ENCODE measurements at places on chromosomes 5 and 9.

GRCh38 chr5:142466195-142466971 is 141.6 kb upstream of the SPRY4 start:
- no peak for DNase-seq

DNA sequence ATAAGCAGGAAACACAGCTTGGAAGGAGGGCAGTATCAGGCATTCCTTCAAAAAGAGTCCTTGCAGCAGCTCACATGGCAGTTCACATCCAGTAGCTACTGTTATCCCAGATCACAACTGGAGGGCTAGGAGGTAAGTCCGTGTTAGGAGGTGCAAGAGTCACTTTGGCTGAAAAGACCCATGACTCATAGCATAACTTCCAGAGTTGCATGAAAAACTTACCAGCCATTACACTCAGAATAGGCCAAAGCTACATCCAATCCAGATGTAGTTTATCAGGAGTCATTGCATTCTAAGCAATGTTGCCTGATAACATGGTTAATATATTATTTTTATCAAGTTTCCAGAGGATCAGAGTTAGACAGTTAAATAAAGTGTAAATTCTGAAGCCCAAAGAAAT is 1126.4 kb upstream of the SEMA6A start:
- DNase-seq = no peak

DNA sequence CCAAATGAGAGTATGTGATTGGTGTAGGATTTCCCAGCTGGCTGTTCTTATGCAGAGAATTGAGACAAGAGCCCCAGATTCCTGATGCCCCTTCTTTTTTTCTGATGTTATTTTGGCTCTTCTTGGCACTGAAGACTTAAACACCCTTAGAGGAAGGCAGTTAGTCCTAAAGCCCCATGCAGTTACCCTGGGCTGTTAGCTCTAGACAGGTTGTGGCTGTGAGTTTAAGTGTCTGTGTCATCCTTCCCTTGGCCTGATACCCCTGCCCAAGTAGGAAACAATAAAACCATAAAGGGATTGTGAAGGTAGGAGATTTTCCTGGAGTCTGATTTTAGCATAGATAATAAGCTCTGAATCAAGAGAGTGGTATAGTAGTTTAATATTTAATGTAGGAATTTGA is 13.2 kb downstream of the TNPO1 start:
- DNase-seq = no peak

DNA sequence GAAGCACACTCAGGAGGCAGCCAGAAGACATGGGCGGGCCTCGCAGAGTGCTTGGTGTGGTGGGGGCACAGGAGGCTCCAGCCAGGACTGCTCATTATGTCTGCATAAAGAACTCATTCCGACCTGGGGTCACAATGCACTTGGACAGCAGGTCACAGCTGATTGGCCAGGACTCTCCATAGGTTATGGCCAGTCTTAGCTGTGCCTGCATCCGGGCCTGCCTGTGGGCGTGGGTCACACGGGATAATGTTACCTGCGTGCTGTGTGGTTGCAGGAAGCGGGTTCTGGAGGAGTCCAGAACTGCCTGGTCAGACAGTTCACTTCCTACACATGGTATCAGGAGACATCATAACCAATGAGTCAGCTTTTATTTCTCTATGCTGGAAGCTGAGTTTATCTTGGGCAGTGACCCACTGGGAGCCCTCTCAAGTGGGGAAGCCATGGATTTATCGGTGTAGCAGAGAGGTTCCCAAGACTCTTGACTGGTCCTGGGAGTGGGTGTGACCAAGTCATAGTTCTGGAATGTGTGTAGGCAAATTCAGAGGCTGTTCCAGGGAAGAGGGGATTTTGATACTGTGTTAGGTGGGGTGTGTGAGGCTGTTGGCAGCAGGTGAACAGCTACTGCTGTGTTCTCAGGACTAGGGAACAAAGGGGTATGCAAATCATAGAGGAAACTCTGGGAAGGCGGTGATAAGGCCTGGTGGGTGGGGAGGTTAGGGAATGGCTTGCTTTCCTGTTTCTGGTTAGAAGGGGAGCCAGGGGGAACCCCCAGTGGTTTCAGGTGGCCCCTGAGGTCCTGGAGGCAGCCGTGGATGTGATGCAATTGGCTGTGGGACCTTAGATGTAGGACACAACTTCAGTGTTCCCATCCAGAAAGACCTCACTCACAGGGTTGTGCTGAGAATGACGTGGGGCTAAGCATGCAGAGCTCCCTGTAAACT is 51.3 kb downstream of the ARHGEF37 start:
- DNase-seq = no peak

DNA sequence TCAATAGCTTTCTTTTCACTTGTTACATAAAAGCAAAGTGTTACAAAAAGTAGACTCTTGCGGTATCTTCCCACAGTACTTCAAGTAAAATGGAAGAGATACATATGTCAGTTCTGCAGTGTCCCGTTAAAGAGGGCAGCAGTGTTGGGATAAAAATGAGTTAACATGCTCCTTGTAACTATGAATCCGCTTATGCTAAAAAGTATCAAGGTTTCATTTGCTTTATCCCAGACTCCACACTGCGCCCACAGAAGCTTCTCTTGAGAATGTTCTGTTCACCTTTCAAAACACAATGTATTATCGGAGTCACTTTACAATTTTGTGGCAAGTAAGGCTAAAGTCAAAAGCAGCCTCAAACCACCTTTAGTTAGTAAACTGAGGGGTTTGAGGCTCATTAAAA is 790 bp downstream of the PTAR1 start:
- DNase-seq = no peak

DNA sequence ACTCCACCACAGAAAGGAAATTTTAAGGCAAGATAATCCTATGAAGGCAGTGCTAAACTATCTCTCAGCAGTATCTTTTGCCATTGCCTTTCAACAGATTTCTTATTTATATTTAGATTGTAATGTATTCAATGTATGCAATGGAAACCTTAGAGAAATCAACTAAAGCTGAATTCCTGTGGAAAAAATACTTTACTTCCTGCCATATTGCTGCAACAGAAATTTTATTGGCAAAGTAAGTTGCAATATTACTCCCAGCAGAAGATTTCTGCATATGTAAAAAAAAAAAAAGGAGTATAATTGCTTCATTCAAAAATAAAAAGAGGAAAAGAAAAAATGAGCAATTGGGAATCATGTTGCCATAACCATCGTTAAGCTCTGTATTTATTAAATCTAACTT is 454.6 kb upstream of the CD180 start:
- DNase-seq = no peak

- no peak for DNase-seq
Measured at GRCh38 chr9:89312222-89312571, 1.2 kb downstream of the CKS2 start.

DNA sequence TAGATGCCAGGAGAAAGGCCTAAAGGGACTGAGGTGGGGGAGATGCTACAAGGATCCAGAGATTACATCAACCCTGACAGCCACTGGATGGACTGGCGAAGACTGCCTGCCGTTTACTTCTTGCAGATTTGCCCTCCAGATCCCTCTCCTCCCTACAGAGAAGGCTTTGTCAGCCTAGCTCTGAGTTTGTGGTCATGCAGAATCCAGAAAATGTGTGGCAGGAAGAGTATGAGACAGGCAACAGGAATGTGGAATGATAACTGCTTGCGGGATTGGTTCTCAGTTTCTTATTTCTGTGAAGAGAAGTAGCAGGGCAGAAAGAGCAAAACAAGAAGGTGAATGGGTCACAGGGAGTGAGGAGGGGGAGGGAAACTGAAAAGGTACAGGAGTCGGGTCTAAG is 129.6 kb downstream of the TLE1 start:
- no peak for DNase-seq

DNA sequence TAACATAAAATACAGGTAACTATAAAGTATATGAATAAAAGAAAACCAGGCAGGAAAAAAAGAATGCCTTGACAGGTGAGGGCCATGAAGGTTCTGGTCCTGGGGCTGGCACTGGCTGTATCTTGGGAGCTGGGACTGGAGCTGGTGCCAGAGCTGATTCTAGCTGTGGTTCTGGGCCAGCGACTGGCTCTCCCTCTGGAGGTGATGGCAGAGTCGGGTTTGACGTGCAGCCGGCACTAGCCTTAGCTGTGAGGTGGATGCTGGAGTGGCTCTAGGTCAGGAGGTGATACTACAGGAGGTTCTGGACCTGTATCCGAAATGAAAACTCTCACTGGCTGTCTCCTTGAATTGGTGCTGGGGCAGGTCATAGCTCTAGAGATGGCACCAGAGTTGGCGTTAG is 22.3 kb downstream of the OBP2B start:
- DNase-seq = no peak

GRCh38 chr5:83827111-83827557 is 106.5 kb upstream of the HAPLN1 start:
- DNase-seq = peak; percentile 10

DNA sequence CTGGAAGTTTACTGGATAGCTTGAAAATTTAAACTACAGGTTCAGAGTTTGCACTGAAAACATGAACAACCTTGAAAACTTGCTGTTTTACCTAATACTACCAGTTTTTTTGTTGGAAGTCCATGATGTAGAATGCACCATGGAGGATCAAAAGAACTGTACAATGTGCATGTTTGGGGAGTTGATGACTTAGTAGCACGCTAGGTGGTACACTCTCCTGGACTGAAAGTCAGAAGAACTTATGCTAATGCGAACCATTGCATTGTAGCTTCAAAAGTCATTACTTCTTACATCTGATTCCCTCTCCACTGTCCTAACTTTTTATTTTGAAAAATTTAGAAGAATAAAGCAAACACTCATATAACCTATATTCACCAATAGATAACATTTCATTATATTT is 211.0 kb downstream of the OSTF1 start:
- no peak for DNase-seq

DNA sequence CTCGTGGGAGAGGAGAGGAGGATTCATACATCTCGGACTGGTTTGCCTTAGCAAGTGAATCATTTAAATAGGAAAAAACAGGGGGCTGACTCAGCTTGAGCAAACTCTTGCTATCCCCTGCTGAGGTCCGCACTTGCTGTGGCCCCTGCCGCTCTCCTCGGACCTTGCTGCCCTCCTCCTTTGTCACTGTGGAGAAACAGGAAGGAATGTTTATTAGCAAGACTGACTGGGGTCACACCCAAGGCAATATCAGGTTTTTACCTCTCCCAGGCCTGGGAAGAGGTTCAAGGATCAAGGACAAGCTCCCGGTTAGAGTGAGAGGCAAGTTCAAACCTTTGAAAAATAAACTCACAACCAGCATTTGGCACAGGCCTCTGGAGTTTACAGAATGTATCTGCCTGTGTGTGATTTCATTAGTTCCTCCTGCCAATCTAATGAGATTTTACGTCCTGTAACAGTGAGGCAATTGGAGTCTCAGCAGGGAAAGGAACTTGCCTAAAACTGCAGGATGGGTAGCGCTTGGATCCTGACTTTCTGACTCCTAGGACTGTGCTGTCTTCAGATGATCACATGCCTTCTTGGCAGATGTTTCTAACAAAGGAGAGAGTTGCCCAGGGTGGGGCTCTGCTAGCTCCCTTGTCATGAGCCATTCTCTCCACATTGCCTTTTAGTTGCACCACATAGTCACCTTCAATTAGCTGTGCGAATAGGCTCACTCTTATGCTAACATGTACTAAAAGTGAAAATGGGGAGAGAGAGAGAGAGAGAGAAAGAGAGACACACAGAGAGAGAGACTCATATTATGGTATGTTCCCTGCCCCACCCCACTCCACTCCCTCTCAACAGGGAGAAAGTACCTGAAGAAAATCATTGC is 108.6 kb upstream of the CDKN2B start:
- no peak for DNase-seq

- no peak for DNase-seq
Measured at GRCh38 chr9:7756088-7756487, 43.5 kb downstream of the DMAC1 start.

- no peak for DNase-seq
Measured at GRCh38 chr5:149283626-149284480, 12.2 kb downstream of the AFAP1L1 start.

DNA sequence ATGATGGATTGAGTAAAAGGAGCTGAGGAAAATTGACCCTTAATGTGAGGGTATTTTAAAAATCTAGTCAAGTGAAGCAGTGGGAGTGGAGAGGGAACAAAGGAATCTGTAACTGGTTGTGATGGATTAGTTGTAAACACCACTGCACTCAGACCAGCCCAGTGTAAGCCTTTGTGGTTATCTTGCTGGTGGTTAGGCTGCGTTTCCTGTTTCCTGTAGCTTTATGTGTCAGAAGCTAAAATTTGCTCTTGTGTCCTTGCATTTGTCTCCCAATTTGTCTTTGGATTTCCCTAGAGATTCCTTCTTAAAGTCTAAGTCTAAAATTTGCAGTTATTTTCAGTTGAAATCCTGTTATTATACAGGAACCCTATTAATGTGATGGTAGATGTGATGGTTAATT is 6.3 kb downstream of the IFNA21 start:
- peak; percentile 23 for DNase-seq

DNA sequence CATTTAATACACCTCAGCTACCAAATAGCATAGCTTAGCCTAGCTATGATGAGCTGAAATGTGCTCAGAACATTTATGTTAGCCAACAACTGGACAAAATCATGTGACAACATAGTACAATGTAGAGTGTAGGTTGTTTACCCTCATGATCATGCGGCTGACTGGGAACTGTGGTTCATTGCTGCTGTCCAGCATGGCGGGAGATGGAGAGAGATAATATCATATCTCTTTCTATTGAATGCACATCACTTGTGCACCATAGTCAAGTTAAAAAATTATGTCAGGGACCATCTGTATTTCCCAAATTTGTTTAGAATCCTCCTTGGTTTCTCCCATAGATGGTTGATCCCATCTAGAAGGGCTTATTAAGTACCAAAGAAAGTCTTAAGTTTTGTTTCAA is 151.1 kb upstream of the ELL2 start:
- DNase-seq = no peak

DNA sequence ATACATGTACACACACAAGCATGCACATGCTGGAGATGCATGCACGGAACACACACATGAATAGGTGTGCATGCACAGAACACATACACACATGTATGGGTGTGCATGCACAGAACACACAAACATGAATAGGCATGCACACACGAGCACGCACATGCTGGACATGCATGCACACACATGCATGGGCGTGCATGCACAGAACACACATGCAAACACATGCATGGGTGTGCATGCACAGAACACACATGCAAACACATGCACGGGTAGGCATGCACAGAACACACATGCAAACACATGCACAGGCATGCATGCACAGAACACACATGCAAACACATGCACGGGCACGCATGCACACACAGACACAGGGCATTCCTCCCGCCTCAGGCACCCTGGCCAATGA is 382.3 kb downstream of the IRX2 start:
- DNase-seq = no peak

Data from CD14-positive monocyte (primary cell).